ENCODE measurements at places on chromosomes 1 and 21. TPM values are rescaled to one million over a fixed set of nuclear protein-coding genes. Genes with fewer than 3 reads are reported as not detected.

GRCh38 chr1:69791311-69791710 lies 223.6 kb downstream of the LRRC7 start:
- no peak for DNase-seq

The KRTAP19-4 gene
- total RNA-seq, result not detected

DNA sequence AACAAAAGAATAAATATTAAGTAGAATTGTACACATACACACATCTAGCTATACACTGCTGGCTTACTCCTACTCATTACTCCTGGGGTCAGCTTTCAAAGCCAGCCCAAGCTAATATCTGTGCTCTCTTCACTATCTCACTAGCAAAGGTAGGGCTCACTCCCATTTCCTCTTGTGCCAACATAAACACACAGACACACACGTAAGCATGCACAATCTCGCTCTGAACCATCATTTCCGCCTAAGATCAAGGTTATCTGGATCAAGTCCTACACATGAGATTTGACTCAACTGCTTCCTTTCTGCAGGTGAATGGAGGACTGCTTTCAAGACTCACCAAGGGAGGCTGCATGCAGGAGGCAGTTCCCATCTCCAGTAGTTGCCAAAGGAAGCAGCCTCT lies 28.8 kb upstream of the MTMR11 start:
- no peak for DNase-seq

DNA sequence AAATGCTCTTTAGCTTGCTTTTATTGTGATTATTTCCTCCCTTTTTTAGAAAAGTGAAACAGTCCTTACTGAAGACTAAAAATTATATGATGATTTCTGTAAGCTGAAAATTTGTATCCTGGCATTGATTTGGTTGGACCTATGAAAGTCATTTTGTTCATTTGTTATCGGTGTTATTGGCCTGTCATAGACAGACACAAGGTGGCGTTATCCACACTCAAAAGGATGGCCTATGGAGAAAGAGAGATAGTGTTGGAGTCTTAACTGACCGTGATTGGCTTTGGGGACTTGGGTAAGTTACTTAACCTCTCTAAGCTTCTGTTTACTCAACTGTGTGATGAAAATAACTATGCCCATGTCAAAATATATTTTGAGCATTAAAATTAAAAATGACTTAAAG lies 203.6 kb upstream of the CHODL start:
- no peak for DNase-seq

DNA sequence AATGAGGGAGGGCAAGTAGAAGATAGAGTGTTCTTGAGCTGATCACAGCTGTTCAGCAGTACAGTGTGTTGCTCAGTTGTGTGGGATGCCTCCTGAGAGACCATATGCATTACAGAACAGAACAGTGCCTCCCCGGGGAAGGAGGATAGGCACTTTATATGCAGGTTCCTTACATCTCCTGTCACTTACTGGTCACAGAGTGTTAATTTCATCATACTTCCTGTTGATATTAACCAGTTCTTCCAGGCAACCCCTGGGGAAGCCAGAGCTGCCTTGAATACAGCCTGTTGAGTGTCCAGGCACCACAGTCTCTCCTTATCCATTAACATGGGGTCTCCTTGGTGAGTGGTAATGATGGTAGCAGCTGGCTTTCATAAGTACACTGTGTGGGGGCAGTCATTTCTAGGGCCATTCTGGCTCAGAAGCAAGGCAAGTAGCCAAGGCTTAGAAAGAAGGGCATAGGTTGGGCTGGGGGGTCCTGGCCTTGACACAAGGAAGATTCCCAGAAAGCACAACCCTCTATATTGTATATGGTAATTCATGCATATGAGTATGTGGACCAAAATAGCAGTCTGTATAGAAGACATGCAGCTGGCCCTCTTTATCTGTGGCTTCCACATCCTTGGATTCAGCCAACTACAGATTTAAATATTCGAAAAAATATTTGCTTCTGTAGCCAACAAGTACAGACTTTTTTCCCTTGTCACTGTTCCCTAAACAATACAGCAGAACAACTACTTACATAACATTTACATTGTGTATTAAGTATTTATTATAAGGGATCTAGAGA lies 142.4 kb downstream of the ZP4 start:
- no peak for DNase-seq

The CNN3 gene
- 196 TPM for total RNA-seq

GRCh38 chr1:58005212-58005611 lies 541.3 kb downstream of the OMA1 start:
- no peak for DNase-seq

The CTSE gene
- total RNA-seq, result 19.2 TPM

GRCh38 chr21:37483776-37484175 lies 117.2 kb downstream of the DYRK1A start:
- DNase-seq, result no peak

The PSMB2 gene
- 47.0 TPM for total RNA-seq

GRCh38 chr1:208209286-208209685 lies 34.9 kb downstream of the PLXNA2 start:
- peak; percentile 58 for DNase-seq

GRCh38 chr1:227905573-227906487 lies 41.9 kb downstream of the WNT9A start:
- DNase-seq, result no peak

DNA sequence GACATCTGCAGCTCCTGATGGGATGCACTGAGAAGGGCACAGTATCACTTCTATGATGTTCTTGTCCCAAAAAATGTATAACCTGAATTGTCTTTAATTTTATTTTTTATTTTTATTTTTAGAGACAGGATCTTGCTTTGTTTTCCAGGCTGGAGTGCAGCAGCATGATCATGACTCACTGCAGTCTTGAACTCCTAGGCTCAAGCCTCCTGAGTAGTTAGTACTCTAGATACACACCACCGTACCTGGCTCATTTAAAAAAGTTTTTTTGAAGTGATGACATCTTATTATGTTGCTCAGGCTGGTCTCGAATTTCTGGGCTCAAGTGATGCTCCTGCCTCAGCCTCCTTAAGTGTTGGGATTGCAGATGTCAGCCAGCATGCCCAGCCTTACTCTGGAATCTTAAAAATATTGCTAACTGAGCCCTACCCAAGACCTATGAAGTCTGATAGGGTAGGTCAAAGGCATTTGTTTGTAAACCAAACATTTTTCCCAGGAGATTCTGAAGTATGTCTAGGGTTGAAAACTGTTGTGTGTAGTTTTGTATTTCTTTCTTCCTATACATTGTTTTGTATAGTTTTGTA lies 68.9 kb downstream of the ATF6 start:
- DNase-seq, result no peak

- DNase-seq, result no peak
Measured at GRCh38 chr1:235642011-235642942, 7.3 kb downstream of the GNG4 start.

- peak; percentile 72 for DNase-seq
Measured at GRCh38 chr1:12161662-12162458, 4.9 kb upstream of the TNFRSF1B start.

GRCh38 chr1:206411321-206411720 lies 59.0 kb upstream of the IKBKE start:
- no peak for DNase-seq

The AVPR1B gene
- 0.11 TPM for total RNA-seq

DNA sequence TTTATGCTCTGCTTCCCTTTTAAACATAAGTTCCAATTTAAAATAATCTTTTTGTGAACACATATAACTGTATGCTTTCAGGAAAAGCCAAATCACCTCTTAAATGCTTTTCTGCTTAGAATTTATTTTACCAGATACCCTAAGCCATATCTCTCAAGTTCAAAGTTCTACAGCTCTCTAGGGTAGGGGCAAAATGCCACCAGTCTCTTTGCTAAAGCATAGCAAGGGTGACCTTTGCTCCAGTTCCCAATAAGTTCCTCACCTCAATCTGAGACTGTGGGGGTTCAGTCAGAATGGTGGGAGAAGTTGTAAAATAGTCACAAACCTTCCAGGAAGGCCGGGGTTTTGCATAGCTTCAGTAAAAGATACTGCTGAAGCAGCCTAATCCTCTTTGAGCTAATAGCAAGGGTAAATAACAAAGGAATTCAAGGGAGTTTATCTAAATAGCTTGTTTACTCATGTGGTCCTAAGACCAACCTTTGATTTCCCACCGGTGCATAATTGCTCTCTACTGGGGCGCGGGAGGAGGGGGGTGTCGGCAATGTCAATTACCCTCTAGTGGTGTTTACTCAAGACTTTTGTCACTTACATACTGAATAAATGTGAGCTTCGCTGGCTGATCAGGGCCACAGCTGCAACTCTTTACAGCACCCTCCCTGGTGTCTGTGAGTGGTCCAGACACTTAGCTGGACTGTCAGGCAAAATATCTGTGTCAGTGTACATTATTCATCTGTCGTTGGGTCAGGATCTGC lies 1376.2 kb downstream of the NCAM2 start:
- DNase-seq, result no peak

The ANGPTL3 gene
- total RNA-seq, result not detected

GRCh38 chr1:3995141-3995780 lies 95.2 kb upstream of the C1orf174 start:
- DNase-seq, result no peak
